ENCODE measurements at places on chromosomes 7 and 10. TPM values are rescaled to one million over a fixed set of nuclear protein-coding genes. Genes with fewer than 3 reads are reported as not detected.
A peak's percentile ranks its signal among the peaks of the same experiment; 100 is the strongest.

DNA sequence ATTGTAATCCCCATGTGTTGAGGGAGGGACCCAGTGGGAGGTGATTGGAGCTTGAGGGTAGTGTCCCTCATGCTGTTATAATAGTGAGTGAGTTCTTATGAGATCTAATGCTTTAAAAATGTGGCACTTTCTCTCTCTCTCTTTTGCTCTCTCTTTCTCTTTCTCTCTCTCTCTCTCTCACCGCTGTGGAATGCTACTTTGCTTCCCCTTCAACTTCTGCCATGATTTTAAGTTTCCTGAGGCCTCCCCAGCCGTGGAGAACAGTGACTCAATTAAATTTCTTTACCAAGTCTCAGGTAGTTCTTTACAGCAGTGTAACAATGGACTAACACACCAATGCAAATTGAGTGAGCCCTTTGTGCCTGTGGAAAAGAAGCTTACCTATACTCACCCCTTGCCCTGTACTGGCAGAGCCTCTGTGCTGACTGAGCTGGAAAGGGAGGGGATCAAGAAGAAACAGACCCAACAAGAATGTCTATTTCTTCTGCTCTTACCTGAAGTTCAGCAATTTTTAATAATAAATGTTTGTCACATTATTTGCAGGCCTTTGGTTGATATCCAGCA, 642.5 kb upstream of the KCND2 start:
- H3K36me3 ChIP-seq, result no peaks in the 10 kb centered on the region
- H3K4me1 ChIP-seq, result no peaks in the 10 kb centered on the region
- DNase-seq, result no peak
- no peak overlapping the region for H3K27ac ChIP-seq
- H3K4me3 ChIP-seq, result no peak overlapping the region

- DNase-seq, result no peak
- no peaks in the 10 kb centered on the region for H3K4me1 ChIP-seq
- H3K36me3 ChIP-seq, result no peaks in the 10 kb centered on the region
- H3K27me3 ChIP-seq, result no peaks in the 10 kb centered on the region
Observed at GRCh38 chr7:119647286-119647685, 625.7 kb upstream of the KCND2 start.

DNA sequence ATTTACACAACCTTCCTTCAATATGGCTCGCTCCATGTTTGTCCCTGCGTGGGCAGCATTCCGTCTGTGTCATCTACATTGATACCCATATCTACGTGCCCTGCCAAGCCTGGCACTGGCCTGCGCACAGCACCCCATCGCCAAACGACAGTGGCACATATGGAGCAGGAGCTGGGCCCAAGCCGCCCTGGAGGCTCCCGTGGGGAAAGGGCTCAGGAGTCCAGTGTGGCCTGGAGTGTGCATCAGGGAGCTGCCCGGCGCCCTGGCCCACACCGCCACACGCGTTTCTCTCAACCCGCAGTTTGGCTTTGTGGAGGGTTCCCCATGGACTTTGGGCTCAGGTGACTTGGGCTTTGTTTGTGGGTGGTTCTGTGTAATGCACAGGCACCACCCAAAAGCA, 273.2 kb downstream of the PTPRN2 start:
- no peak for DNase-seq
- H3K36me3 ChIP-seq, result no peaks in the 10 kb centered on the region
- no peak overlapping the region for H3K4me3 ChIP-seq

DNA sequence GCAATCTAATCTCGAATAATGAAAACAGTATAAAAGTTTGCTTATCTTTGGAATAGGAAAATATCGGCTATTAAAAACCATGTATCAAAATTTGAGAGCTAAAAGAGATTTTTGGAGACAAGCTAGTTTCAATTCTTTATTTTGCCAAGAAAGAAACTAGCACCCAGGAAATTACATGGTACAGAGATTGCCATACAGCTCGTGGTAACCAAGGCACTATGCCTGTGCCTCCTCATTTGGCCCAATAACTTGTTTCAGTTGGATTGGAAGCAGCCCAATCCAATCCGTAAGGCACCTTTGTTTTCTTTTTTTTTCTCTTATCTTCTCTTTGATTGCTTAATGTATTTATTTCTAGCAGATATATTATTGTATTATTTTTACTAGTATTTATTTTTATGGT, 55.0 kb downstream of the GNAI1 start:
- no peak overlapping the region for H3K4me3 ChIP-seq
- no peaks in the 10 kb centered on the region for H3K4me1 ChIP-seq
- H3K27ac ChIP-seq, result no peak overlapping the region

GRCh38 chr7:40866601-40867000, 731.8 kb downstream of the SUGCT start:
- no peaks in the 10 kb centered on the region for H3K36me3 ChIP-seq
- DNase-seq, result no peak

Gene FAM180A
- not detected for total RNA-seq

DNA sequence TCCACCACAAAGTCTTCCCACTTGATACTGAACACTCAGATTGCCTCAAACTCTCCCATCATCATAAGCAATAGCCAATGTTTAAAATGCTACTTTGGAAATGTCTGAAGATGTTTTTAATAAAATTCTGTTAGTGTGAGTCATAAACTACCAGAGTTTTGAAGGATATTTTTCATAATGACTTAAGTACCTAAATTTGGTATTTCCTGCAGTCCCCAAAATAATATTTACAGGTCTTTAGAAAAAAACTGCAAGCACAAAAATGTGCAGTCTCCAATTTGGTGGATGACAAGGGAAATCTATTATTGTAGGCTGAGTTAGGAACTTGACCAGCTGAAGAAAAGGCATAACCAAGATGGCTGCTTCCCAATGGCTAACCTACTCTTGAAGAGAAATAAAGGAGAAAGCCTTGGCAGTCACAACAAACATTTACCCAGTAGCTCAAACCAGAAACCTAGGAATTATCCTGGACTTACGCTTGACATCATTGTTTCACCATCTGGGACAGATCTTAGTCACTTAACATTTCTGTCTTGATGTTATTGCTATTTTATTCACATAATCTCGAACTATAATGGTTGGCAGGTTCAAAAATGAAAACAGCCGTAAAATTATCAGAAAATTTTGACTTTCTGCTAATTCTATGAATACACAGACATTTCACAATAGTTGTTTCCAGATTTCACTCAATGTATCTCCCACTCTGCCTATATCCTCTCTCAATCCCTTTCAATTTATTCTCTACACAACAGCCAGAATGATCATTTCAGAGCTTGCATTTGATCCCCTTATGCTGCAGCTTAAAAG, 111.2 kb upstream of the STEAP1B start:
- no peak overlapping the region for H3K27ac ChIP-seq
- no peak for DNase-seq
- no peak overlapping the region for H3K4me3 ChIP-seq
- no peaks in the 10 kb centered on the region for H3K36me3 ChIP-seq
- H3K27me3 ChIP-seq, result no peaks in the 10 kb centered on the region

GRCh38 chr7:133796782-133797745, 330.1 kb upstream of the LRGUK start:
- no peaks in the 10 kb centered on the region for H3K36me3 ChIP-seq
- H3K4me1 ChIP-seq, result no peaks in the 10 kb centered on the region
- DNase-seq, result no peak
- no peak overlapping the region for H3K27ac ChIP-seq
- no peak overlapping the region for H3K4me3 ChIP-seq
- no peaks in the 10 kb centered on the region for H3K27me3 ChIP-seq

DNA sequence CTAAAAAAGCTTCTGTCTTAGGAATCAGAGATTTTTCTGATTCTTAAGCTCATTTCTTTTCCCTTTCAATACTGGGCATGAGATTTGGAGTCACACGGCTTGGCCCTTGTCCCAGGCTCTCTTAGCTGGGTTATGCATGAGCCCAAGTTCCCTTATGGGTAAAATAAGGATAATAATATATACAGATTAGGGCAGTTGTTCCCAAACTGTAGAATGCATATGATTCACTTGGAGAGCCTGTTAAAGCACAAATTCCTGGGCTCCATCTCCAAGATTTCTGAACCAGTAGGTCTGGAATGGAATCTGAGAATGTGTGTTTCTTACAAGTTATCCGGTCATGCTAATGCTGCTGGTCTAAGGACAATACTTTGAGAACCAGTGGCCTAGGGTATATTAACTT, 154.0 kb downstream of the REEP3 start:
- DNase-seq, result no peak
- H3K4me3 ChIP-seq, result no peak overlapping the region
- no peaks in the 10 kb centered on the region for H3K4me1 ChIP-seq
- H3K36me3 ChIP-seq, result no peaks in the 10 kb centered on the region
- H3K27ac ChIP-seq, result no peak overlapping the region
- no peaks in the 10 kb centered on the region for H3K27me3 ChIP-seq

Gene RBM28
- 24.6 TPM for total RNA-seq

Gene ALOX5
- total RNA-seq, result 35.5 TPM

DNA sequence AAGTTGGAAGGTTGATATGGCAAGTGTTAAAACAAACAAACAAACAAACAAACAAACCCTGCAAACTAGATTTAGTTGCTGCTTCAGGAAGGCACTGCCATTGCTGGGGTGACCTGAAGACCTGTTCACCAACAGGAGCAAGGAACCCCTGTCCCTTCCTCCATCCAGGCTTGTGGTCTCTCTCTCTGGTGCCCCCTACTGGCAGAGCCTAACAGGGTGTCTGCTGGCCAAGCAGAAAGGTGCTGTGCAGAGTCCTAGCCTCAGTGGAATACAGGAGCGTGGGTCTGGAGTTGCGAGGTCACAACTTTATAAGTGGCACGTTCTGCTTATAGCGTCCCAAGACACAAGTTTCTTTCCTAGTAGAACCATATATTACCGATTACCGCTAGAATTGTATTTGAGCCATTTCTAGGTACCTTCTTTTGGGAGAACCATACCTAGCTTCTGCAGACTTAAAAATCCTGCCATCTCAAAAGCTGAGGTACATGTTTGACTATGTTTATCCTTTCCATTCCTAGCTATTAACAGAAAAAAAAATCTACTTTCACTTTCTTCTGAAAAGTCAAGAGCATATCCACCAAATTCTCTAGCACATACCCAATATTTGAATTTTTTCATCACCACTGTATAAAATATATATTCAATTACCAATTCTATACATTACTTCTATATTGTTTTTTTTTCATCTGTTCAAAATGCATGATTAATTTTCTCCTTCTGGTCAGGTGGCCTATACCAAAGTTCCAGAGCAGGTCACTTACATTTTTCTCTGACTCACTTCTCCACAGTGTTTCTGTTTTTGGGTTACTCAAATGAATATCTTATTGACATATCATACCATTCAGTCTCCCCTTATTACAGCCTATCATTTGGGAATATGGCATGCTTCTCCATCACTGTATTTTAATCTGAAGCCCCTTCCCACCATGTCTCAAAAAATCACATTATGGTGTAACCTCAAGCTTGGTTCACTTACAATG, 29.1 kb upstream of the CALD1 start:
- no peak overlapping the region for H3K27ac ChIP-seq
- H3K4me3 ChIP-seq, result no peak overlapping the region
- DNase-seq, result peak; percentile 41
- H3K36me3 ChIP-seq, result no peaks in the 10 kb centered on the region
- H3K4me1 ChIP-seq, result no peaks in the 10 kb centered on the region
- H3K27me3 ChIP-seq, result no peaks in the 10 kb centered on the region

Gene ZNF282
- 22.8 TPM for total RNA-seq

DNA sequence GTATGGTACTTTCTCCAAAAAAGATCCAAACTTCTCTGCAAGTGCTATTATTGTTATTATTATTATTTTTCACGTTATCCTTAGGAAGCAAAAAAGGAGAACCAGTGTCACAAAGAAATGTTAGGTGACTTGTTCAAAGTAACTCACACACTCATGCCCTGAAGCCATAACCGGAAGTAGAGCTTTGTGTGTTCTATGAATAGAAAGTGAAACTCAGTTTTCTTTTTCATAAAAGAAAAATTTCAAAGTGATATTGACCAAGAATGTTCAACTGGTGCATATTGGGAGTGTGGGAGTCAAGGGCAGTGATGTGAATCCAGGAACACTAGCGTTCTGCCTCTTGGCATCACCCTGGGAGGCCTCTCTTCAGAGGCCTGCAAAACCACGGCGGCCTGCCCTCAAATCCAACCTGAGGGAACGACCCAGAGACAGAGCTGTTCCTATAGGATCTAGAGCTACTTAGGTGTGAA, 106.1 kb downstream of the PRKCQ start:
- no peaks in the 10 kb centered on the region for H3K4me1 ChIP-seq
- no peak overlapping the region for H3K4me3 ChIP-seq
- DNase-seq, result no peak

DNA sequence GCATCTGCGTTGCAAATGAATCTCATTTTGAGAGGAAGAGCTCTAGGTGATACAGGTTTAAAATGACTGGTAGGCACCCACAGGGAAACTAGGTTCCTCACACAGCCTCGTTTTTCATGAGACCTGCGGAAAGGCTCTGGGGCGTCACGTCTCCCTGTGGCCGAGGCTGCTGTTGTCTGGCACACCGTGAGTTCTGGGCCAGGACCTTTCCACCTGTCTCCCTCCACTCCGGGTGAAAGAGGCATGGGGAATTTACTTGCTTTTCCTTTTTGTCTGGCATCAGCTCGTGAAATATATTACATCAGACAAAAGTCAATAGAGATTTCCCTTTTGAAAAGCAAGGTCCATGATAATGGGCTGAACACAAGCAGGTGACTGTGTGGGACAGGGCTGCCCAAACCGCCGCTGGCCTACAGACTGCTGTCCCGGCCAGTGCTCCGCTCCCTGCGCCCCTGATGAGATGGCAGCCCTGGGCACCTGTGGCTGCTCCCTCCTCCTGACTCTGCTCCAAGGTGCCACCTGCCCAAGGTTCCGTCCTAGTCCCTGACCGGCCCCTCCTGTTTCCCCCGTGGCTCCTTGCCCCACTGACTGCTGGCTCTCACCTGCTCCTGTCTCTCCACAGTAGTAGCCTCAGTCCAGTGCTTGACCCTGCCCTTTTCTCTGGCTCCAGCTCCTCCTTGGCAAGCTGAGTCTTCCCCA, 109.6 kb downstream of the NKX6-2 start:
- H3K4me3 ChIP-seq, result no peak overlapping the region
- no peaks in the 10 kb centered on the region for H3K27me3 ChIP-seq
- peak; percentile 36 for DNase-seq
- no peak overlapping the region for H3K27ac ChIP-seq
- no peaks in the 10 kb centered on the region for H3K36me3 ChIP-seq

GRCh38 chr7:140607441-140607989, 33.1 kb downstream of the DENND2A start:
- H3K4me3 ChIP-seq, result no peak overlapping the region
- H3K27me3 ChIP-seq, result no peaks in the 10 kb centered on the region
- DNase-seq, result no peak
- no peaks in the 10 kb centered on the region for H3K4me1 ChIP-seq
- peak overlapping the region; percentile 25 for H3K27ac ChIP-seq
- no peaks in the 10 kb centered on the region for H3K36me3 ChIP-seq

Gene GFRA1
- total RNA-seq, result 21.4 TPM

Gene PDLIM1
- total RNA-seq, result 180 TPM

- no peaks in the 10 kb centered on the region for H3K27me3 ChIP-seq
- no peak overlapping the region for H3K27ac ChIP-seq
- H3K4me3 ChIP-seq, result no peak overlapping the region
- H3K4me1 ChIP-seq, result no peaks in the 10 kb centered on the region
- no peaks in the 10 kb centered on the region for H3K36me3 ChIP-seq
Observed at GRCh38 chr7:108037741-108038140, 34.8 kb upstream of the LAMB1 start.

DNA sequence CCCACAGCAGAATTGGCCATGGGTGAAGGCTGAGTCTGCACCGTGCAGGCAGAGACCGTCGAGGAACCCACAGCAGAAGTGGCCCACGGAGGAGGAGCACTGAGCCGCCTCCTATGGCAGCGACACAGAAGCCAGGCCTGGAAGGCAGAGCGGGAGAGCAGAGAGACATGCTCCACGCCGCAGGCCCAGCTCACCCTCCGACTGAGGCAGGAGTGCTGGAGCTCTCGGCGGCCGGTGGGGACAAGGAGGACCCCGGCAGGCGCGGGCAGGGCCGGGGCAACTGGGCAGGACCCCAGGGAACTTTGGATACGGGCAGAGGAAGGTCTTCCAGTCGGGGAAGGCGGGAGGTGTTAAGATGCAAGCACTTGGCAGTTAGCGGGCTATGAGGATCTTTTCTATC, 420.4 kb downstream of the DNAJB6 start:
- no peaks in the 10 kb centered on the region for H3K36me3 ChIP-seq
- H3K27me3 ChIP-seq, result no peaks in the 10 kb centered on the region
- no peaks in the 10 kb centered on the region for H3K4me1 ChIP-seq
- H3K4me3 ChIP-seq, result no peak overlapping the region

All from Peyer's patch (tissue), 4 donors.